AG10803 (cell line): ENCODE measurements at places on chromosomes 6 and 20.

GRCh38 chr6:71250099-71250602 is 38.5 kb upstream of the OGFRL1 start:
- DNase-seq, result peak; percentile 88

- DNase-seq, result no peak
These were observed 98.4 kb upstream of the CARMIL1 start for GRCh38 chr6:25180630-25181349.

- DNase-seq, result no peak
These were observed 12.3 kb downstream of the ITPA start for GRCh38 chr20:3221398-3222226.

GRCh38 chr20:47682028-47682783 is 103.1 kb downstream of the SULF2 start:
- DNase-seq, result peak; percentile 65

DNA sequence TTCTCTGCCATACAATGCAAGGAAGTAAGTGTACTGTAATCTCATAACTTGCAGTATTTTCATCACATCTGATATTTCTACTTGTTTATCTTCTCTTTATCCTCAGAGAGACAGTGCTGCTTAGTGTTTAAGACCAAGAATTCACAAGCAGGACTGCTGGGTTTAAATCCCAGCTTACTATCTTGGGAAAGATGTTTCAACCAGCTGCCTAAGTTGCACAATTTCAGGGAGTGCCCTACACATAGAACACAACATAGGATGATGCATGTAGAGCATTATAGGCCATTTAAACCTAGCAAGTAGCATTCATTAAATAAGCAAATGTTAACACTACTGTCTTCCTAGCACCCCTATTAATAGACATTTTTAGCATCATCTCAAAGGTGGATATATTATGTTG is 205.2 kb upstream of the CEP162 start:
- peak; percentile 36 for DNase-seq

DNA sequence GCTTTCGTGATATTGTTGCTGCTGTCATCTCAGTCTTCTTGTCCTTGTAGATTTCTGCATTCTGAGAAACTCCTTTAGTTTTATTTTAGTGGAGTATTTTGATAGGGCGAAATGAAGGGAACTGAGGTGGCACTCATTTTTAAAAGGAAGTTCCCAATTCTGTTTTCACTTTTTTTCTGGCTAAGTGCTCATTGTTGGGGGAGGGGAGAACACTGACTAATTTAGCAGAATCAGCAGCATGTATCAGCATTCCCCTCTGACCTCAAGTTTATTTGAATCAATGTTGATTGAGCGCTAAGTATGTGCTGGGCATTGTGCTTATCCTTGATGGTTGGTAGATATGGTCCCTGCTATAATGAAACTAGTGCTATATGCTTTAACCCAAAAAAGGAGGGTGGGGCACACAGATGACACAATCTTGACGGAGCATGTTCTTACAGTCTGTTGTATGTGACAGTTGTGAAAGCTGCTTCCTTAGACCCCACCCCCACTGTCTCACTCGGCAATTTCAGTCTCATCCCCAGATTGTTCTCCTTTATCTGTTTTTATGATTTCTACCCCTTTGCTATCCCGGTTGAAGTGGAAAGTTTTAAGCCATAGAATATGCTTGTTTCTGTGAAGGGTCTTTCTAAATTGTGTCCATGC is 262.4 kb downstream of the SOX4 start:
- DNase-seq, result no peak

- no peak for DNase-seq
These were observed 106.3 kb downstream of the PERP start for GRCh38 chr6:138000941-138001340.

GRCh38 chr6:164072240-164072666 is 657.7 kb downstream of the QKI start:
- DNase-seq, result no peak

- no peak for DNase-seq
These were observed 64.8 kb downstream of the PHACTR3 start for GRCh38 chr20:59668926-59669850.

GRCh38 chr6:125444006-125444923 is 142.5 kb upstream of the HDDC2 start:
- no peak for DNase-seq

DNA sequence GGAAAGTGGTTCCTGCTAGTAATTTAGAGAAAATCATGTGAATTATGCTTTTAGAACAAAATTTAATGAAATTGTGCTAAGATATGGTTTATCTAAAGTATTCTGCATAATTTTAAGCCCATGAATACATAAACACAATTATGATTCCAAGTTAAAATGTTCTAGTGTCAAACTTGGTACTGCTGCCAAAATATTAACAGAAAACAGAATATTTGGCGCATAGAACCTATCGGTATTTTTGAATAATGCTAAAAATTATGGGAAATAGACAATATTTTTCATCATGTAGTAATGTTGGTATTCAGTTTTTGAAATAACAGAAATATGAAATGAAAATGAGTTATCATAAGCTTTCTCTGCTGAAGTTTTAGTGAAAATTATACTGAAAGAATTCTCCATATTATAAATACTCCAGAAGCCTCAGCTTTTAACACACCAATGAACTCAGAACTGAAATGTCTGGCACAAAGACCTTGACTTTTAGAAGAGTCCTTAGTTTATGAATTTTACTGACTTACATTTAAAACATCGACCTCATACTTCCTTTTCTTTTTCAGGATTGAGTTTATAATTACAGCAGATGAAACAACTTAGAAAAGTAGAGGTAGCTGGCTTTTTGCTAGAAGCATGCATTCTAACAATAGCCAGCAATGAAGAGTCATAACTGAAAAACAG is 1192.3 kb upstream of the GJE1 start:
- DNase-seq, result no peak
